K562 (cell line): ENCODE measurements at places on chromosomes 5 and 9.

- DNase-seq, result no peak
These were observed 9.3 kb upstream of the COL5A1 start for GRCh38 chr9:134632329-134632728.

GRCh38 chr9:100222674-100223073 is 123.6 kb downstream of the INVS start:
- no peak for DNase-seq

GRCh38 chr5:6236858-6237481 is 141.4 kb downstream of the MED10 start:
- no peak for DNase-seq

DNA sequence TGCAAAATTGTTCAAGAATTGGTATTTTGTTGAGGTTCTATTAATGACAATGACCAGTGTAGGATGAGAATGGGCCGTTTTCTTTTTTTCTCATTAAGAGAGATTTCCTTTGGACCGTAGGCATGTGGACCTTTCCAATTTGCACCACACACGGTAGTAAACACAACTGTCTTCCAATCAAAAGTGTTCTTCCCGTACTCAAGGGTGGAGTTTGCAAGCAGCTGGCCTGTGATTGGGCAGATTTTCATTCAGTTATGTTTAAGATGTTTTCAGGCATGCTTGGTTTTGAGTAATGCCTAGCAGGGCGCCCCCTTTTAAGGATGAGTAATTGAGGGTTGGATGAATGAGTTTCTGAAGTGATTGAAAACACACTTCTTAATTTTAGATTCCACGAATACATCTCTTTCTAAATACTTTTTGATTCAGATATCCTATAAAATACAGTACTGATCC is 2.5 kb downstream of the KDM3B start:
- DNase-seq, result peak; percentile 65

- peak; percentile 52 for DNase-seq
These were observed 363.3 kb downstream of the KDM4C start for GRCh38 chr9:7121055-7121454.

GRCh38 chr9:121478816-121479676 is 20.6 kb downstream of the GGTA1 start:
- no peak for DNase-seq
